ENCODE measurements at places on chromosomes 1 and 21. TPM values are rescaled to one million over a fixed set of nuclear protein-coding genes. Genes with fewer than 3 reads are reported as not detected.

The MEX3A gene
- polyA plus RNA-seq: 4.9 TPM

The RAB42 gene
- 2.3 TPM for polyA plus RNA-seq

The LMOD1 gene
- polyA plus RNA-seq: not detected

The ASCL5 gene
- 0.17 TPM for polyA plus RNA-seq

The HOOK1 gene
- polyA plus RNA-seq: 0.45 TPM

The GABPB2 gene
- polyA plus RNA-seq: 3.9 TPM

The TNFRSF14 gene
- 0.31 TPM for polyA plus RNA-seq

The TEDDM1 gene
- not detected for polyA plus RNA-seq

The PKN2 gene
- 14.4 TPM for polyA plus RNA-seq

The TMEM50A gene
- polyA plus RNA-seq: 110 TPM

The LCE3E gene
- not detected for polyA plus RNA-seq

The OR2T3 gene
- polyA plus RNA-seq: not detected

The WDR3 gene
- 29.2 TPM for polyA plus RNA-seq

The PANK4 gene
- 13.8 TPM for polyA plus RNA-seq

The MYBPH gene
- polyA plus RNA-seq: not detected

The RHOU gene
- 10.2 TPM for polyA plus RNA-seq

The TRABD2B gene
- 0.29 TPM for polyA plus RNA-seq

The PTGFRN gene
- polyA plus RNA-seq: 17.4 TPM

The SERPINC1 gene
- 0.05 TPM for polyA plus RNA-seq

The NSUN4 gene
- polyA plus RNA-seq: 12.0 TPM

Measured in A549 (cell line).